Mesendoderm (in vitro differentiated cells): ENCODE measurements at places on chromosomes 4 and X.

GRCh38 chrX:23759821-23760220, 16.7 kb upstream of the ACOT9 start:
- DNase-seq: no peak

GRCh38 chr4:24798036-24798610, 2.8 kb downstream of the SOD3 start:
- no peak for DNase-seq

- DNase-seq: peak; percentile 31
These were observed 75.0 kb downstream of the MGST2 start for GRCh38 chr4:139740531-139741041.

- DNase-seq: no peak
These were observed 25.0 kb upstream of the TMEM154 start for GRCh38 chr4:152704788-152705187.

DNA sequence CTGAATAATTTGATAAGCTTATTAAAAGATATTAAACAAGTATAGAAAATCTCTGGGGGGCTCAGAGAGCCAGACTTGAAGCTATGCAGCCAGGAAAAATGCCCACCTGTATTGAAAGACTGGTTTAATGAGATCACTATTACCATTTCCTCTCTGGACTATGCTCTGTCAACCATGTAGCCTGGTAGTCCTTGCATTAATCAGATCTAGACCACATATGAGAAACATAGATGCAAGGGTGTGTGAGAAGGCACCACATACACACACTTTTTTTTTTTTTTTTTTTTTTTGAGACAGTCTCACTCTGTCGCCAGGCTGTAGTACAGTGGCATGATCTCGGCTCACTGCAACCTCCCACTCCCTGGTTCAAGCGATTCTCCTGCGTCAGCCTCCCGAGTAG, 75.9 kb upstream of the ATP8A1 start:
- no peak for DNase-seq

- DNase-seq: no peak
These were observed 219.4 kb downstream of the SLC4A4 start for GRCh38 chr4:71558248-71558647.

DNA sequence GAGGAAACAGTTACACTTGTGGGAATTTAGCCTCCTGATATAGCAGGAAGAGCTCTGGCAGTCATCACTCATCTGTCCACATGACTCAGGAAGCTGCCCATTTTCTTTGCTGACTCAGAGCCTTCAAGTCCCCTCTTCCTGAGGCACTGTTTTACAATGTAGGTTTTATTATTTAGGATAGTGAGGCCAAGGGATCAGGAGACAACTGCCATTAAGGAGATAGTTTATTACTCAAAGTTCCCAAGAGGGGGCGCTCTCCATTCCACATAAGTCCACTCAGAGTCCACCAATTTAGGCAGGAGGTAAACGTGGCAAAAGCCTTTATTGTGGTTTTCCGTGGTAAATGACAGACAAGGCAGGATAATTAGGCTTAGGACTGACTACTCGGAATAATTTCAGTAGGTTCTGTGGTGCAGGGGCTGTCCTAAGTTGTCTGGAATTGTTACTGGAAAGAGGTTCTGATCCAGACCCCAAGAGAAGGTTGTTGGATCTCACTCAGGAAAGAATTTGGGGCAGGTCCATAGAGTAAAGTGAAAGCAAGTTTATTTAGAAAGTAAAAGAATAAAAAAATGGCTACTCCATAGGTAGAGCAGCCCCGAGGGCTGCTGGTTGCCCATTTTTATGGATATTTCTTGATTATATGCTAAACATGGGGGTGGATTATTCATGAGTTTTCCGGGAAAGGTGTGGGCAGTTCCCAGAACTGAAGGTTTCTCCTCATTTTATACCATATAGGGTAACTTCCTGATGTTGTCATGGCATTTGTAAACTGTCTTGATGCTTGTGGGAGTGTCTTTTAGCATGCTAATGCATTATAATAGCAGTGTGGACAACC, 96.0 kb upstream of the RAB40AL start:
- peak; percentile 48 for DNase-seq

GRCh38 chr4:16233569-16234177, 7.4 kb upstream of the TAPT1 start:
- DNase-seq: no peak

- peak; percentile 72 for DNase-seq
These were observed 555 bp upstream of the SPP1 start for GRCh38 chr4:87974856-87975462.

DNA sequence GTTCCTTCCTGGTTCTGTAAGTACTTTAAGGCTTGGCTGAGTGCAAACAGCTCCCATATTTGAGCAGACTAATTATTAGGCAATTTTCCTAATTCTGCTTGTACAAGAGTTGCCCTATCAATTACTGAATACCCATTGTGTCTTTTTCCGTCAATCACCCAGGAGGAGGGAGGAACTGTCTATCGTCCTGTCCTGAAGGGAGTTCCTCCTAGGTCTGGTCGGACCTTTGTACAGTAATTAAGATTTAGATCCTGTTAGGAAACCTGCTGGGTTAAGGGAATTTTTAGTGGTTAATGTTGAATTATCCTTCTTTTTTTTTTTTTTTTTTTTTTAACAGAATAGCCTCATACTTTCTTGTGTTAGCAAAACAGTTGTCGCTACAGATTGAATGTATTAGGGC, 130.1 kb downstream of the KDM6A start:
- no peak for DNase-seq

GRCh38 chrX:41257801-41258200, 76.2 kb upstream of the DDX3X start:
- DNase-seq: no peak

- no peak for DNase-seq
These were observed 39.5 kb upstream of the PTPN13 start for GRCh38 chr4:86554646-86555045.

GRCh38 chr4:23717528-23718248, 172.2 kb downstream of the PPARGC1A start:
- DNase-seq: peak; percentile 63

- DNase-seq: peak; percentile 41
These were observed 43.2 kb downstream of the SLC9A6 start for GRCh38 chrX:136028383-136028984.

DNA sequence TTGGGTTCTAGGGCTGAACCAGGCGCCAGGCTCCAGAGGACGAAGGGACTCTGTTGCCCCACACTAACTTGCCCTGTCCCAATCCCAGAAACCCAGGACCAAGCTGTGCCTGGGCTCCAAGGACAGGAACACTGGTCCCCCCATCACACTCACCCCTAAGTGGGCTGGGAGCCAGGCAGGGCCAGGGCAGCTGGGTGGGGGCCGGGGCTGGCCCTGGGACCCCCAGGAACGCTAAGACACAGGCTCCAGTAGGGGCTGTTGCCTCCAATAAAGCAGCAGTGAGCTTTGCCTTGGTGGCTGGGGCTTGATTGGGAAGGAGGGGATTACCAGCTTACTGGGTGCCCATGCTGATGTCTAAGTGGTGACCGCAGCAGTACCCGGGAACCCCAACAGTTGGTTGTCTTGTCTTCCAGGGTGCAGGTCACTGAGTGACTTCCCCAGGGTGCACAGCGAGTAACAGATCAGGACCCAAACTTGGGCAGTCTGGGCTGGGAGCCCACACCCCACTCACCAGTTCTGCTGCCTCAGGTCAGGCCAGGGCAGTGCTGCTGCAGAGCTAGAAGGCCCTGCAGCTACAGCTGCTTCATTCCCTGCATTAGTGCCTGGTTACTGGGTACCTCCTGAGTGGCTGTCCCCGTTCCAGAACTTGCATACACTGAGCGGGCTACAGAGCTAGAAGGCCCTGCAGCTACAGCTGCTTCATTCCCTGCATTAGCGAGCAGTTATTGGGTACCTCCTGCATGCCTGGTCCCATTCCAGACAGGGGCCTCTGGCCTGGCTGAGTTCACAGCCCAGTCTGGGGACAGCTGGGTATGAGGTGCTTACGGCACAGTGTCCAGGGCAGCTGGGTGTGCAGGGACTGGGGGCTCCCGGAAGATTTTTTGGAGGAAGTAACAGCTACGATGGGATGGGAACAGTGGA, 9.4 kb upstream of the ADD1 start:
- DNase-seq: no peak

DNA sequence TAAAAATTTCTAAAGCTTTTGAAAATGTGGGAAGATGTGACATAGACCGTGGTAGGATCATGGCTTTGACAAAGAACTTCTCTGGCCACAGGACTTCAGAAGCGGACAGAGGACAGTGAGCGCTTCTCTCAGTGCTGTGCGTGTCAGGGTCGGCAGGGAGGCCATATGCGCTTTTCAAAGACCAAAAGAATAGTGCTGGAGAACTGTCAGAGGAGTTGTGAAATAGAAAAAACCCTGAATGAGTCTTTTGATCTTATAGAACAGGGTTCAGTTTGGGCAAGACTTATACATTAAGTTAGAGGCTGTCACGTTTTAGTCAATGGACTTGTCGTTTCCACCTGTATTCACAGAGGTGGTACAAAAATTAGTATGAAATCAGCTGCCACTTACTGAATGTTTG, 77.4 kb downstream of the PTTG2 start:
- DNase-seq: no peak

- no peak for DNase-seq
These were observed 51.6 kb downstream of the TRMT44 start for GRCh38 chr4:8492174-8492573.

- no peak for DNase-seq
These were observed 281.2 kb downstream of the QDPR start for GRCh38 chr4:17230727-17231126.

DNA sequence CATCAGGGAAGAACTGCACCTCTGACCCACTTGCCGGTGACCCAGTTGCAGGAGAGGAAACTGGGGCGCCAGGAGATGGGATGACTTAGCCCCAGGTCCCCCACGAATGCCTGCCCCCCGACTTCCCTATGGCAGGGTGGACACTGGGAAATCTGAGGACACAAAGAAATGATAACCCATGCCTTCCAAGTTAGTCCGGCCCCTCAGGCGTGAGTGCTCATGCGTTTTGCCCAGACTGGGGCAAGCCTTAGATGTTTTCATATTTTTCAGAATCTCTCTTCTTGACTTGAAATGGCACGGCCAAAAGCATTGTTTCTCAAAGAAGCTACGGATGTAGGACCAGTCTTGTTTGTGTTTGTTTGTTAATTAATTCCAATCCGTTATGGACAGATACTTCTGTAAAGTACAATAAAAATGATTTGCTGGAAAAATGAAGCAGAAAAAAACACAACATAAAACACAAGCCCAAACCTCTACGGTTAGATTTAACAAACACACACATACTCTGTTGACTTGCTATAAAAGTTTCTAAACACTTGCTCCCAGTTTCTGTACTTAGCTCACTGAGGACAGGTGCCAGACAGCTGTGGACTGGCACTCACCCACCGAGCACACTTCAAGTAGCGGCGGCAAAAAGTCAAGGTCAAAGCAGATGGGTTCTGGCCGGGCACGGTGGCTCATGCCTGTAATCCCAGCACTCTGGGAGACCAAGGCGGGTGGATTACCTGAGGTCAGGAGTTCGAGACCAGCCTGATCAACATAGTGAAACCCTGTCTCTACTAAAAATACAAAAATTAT, 341.5 kb downstream of the BCOR start:
- no peak for DNase-seq

DNA sequence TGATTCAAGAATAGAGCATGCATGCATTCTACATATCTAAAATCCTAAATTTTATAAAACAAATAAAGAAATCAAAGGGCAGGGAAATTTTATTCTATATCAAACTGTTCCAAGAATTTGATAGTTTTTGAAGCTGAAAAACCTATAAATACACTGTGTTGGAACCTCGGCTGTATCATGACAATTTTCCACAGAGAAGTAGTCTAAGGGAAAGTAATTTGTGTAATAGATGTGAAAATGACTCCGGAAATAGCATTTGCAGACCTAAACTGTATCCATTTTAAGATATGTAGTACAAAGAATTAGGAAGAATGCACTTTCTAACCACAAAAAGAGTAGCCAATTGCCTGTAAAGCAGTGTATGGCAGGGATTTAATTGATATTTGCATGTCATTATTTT, 112.5 kb upstream of the WDR17 start:
- no peak for DNase-seq

DNA sequence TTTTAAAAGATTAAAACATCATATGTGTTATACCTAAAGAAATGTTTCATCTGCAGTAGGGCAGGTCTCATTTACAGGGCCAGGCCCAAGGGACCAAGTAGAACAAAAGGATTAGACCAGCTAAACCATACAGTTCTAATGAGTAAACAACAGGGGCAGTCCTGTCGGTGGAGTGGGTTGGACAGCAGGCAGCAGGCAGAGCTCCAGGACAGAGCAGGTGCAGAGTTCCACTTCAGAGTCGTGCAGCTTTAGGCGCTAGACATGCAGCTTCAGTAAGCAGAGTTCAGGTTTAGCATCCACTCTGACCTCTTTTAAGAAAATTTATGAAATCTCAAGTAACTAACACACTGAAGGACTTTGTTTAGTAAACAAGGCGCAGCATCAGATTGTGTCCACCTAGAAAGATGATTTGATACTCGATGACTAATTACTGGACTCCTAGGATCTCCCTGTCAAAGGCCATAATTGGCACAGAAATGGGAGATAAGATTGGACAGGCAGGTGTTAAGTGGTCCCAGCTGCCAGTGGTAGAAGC, 487.7 kb upstream of the INTU start:
- DNase-seq: no peak

DNA sequence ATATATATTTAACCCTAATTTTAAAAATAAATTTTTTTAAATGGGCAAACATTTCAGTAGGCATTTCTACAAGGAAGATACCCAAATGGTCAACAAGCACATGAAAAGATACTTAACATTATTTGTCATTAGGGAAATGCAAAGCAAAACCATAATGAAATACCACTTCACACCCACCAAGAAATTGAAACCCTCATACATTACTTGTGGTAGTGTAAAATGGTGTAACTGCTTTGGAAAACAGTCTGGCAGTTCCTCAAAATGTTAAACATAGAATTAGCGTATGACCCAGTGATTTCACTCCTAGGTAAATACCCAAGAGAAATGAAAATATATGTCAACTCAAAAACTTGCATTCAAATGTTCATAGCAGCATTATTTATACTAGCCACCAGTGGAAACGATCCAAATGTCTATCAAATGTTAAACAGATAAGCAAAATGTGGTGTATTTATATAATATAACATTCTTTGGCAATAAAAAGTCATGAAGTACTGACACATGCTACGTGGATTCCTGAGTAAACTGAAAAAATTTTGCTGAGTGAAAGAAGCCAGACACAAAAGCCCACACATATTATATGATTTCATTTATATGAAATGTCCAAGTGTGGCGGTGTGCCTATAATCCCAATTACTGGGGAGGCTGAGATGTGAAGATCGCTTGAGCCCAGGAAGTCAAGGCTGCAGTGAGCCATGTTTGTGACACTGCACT, 16.6 kb downstream of the TRIM2 start:
- no peak for DNase-seq

GRCh38 chr4:153075836-153076518, 128.3 kb upstream of the TRIM2 start:
- DNase-seq: peak; percentile 59

- DNase-seq: no peak
These were observed 232.2 kb upstream of the SLIT2 start for GRCh38 chr4:20019310-20020015.

DNA sequence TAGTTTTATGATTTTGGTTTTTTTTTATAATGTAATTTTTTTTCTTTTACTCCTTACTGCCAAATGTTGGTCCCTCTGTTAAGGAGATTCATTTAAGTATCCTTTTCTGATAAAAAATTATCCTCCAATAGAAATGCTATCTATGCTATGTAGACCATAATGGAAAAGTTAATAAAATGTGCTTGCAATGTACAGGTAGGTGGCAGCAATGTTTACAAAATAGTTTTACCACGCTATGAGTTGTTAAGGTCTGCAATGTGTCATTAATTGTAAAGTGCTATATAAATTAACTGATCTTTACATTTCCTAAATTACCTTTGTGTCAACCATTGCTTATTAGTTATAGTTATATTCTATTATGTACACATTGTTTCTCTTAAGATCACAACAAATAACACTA, 3.8 kb upstream of the CENPC start:
- no peak for DNase-seq
